ENCODE measurements at places on chromosomes 2 and 18. TPM values are rescaled to one million over a fixed set of nuclear protein-coding genes. Genes with fewer than 3 reads are reported as not detected.

PLA2R1 gene
- 0.28 TPM for total RNA-seq

GRCh38 chr18:79857082-79857671, 59.4 kb downstream of the KCNG2 start:
- DNase-seq: peak; percentile 58
- no peak overlapping the region for H3K4me3 ChIP-seq
- peaks cover 2% of the 10 kb centered on the region for H3K4me1 ChIP-seq
- no peaks in the 10 kb centered on the region for H3K36me3 ChIP-seq
- no peak overlapping the region for H3K27ac ChIP-seq
- no peaks in the 10 kb centered on the region for H3K27me3 ChIP-seq

DNA sequence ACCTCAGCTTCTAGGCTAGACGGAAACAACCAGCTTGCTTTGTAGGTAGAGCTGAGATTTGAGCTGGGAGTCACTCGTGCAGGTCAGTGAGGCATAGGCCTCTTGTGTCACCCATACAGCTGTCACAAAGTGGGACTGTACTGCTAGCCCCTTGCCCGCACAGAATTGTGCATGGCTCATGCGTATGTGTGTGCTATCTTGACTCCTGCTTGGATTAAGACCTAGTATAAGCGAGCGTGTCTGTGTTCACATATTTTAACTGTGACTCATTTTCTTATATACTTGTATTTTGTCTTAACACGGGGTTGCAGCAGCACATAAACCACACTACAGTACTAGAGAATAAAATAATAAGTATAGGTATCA, 20.1 kb downstream of the CEP68 start:
- H3K4me3 ChIP-seq: no peak overlapping the region
- DNase-seq: peak; percentile 84
- peaks cover 16% of the 10 kb centered on the region for H3K4me1 ChIP-seq
- H3K36me3 ChIP-seq: peaks cover 50% of the 10 kb centered on the region

GRCh38 chr18:45667056-45667736, 51.9 kb downstream of the SLC14A2 start:
- H3K36me3 ChIP-seq: no peaks in the 10 kb centered on the region
- H3K27me3 ChIP-seq: no peaks in the 10 kb centered on the region
- peaks cover 17% of the 10 kb centered on the region for H3K4me1 ChIP-seq
- H3K27ac ChIP-seq: no peak overlapping the region
- no peak for DNase-seq
- H3K4me3 ChIP-seq: no peak overlapping the region

Measured in IMR-90 (cell line).